ENCODE measurements at places on chromosomes 1 and 21. TPM values are rescaled to one million over a fixed set of nuclear protein-coding genes. Genes with fewer than 3 reads are reported as not detected.

The APP gene
- total RNA-seq, result 53.3 TPM

The KRTAP12-2 gene
- not detected for total RNA-seq

The FAM78B gene
- 0.32 TPM for total RNA-seq

The DIRAS3 gene
- not detected for total RNA-seq

The ZNF593OS gene
- not detected for total RNA-seq

The CYP4A22 gene
- total RNA-seq, result not detected

The ZBTB40 gene
- 50.6 TPM for total RNA-seq

The SEC16B gene
- total RNA-seq, result not detected

The BPNT1 gene
- 14.1 TPM for total RNA-seq

The GOLT1A gene
- total RNA-seq, result 0.39 TPM

The C4BPA gene
- total RNA-seq, result not detected

The GBP2 gene
- total RNA-seq, result 186 TPM

All from CD4-positive, alpha-beta memory T cell (primary cell).